HCT116 (cell line): ENCODE measurements at places on chromosomes 4 and X.

- no peak overlapping the region for H3K27ac ChIP-seq
- no peaks in the 10 kb centered on the region for H3K36me3 ChIP-seq
- no peaks in the 10 kb centered on the region for H3K4me1 ChIP-seq
- no peak for DNase-seq
Measured at GRCh38 chrX:126701380-126701779, 118.1 kb upstream of the PRR32 start.

GRCh38 chrX:15465896-15466651 lies 27.1 kb downstream of the PIR start:
- H3K27ac ChIP-seq, result no peak overlapping the region
- no peaks in the 10 kb centered on the region for H3K36me3 ChIP-seq
- DNase-seq, result no peak
- no peak overlapping the region for H3K4me3 ChIP-seq

GRCh38 chrX:100883654-100884053 lies 9.5 kb upstream of the NOX1 start:
- H3K27me3 ChIP-seq, result no peaks in the 10 kb centered on the region
- DNase-seq, result no peak
- no peaks in the 10 kb centered on the region for H3K36me3 ChIP-seq
- H3K4me1 ChIP-seq, result no peaks in the 10 kb centered on the region
- no peak overlapping the region for H3K4me3 ChIP-seq

- H3K27me3 ChIP-seq, result no peaks in the 10 kb centered on the region
- DNase-seq, result no peak
Measured at GRCh38 chrX:12791257-12792228, at the start of gene PRPS2. PRPS2 (plus strand) TSS chrX:12791412; CDS start chrX:12791498, 86 bp downstream.

DNA sequence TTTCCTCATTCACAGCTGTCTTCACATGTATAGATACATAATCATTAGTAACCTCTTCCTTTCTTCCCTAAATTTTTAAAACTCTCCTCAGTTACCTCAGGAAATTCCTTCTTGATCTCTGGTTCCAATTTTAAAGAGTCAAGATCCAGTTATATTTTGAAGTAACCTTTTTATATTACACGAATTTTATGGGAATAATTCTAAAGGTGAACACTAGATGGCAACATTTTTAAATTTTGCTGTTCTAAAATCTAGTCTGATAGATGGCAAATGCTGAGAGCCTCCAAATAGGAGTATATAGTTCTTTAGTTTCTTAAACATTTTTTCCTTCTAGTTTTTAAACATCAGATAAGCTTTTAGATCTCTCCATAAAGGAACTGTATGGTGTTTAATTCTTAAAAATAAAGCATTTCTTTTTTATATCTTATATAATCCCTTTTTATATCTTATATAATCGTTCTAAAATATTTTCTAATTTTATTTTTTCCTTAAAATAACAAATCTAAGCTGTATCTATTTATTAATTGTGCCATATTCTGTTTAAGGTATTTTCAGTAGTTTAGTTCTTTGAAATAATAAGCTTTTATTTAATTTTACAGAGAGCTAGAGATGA lies 37.9 kb upstream of the PAPSS1 start:
- H3K27ac ChIP-seq, result no peak overlapping the region
- no peaks in the 10 kb centered on the region for H3K27me3 ChIP-seq
- no peaks in the 10 kb centered on the region for H3K36me3 ChIP-seq
- no peak for DNase-seq
- H3K4me1 ChIP-seq, result no peaks in the 10 kb centered on the region

GRCh38 chr4:181957088-181957487 lies 286.1 kb upstream of the TENM3 start:
- no peaks in the 10 kb centered on the region for H3K36me3 ChIP-seq
- H3K27me3 ChIP-seq, result peaks cover 4% of the 10 kb centered on the region; the same call in 1 of the 2 replicates
- no peaks in the 10 kb centered on the region for H3K4me1 ChIP-seq
- H3K4me3 ChIP-seq, result no peak overlapping the region
- H3K27ac ChIP-seq, result no peak overlapping the region

DNA sequence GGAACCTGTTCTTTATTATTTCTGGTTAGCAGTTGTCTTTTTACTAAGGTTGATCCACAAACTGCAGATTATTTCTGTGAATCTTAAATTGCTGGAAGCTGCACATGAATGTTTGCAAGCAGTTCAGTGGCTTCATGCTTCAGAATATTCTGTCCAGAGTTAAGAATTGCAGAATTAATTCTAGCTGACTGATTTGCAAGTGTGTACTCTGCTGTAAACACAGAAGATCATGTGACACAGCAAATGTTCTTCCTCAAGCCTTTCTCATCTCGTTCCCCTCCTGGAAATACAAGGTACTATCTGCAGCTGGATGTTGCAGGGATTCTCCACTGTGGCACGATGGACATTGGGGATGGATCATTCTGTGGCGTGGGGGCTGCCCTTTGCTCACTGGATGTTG lies 16.8 kb upstream of the CLTRN start:
- H3K4me3 ChIP-seq, result no peak overlapping the region
- H3K27me3 ChIP-seq, result no peaks in the 10 kb centered on the region
- H3K4me1 ChIP-seq, result no peaks in the 10 kb centered on the region

DNA sequence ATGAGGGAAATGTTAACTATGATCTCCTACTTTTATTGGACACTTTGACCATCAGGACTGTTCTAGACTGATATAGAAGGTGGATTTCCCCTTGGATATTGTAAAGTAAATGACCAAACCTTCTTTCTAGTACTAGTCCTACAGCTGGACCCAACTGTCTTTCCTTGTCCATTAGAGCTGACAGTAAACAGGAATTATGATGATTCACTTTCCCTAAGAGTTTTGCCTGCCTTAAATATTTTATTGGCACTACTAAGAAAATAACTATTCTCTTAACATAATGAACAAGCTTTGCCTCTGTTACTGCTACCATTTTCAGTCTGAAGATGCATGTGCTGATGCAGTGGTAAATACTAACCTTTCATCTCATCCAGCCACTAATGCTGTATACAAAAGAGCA lies 915.4 kb downstream of the CENPC start:
- no peak overlapping the region for H3K27ac ChIP-seq
- H3K36me3 ChIP-seq, result no peaks in the 10 kb centered on the region
- H3K27me3 ChIP-seq, result no peaks in the 10 kb centered on the region
- no peak overlapping the region for H3K4me3 ChIP-seq
- no peak for DNase-seq

- H3K4me1 ChIP-seq, result peaks cover 4% of the 10 kb centered on the region; the same call in 1 of the 2 replicates
- DNase-seq, result no peak
- no peak overlapping the region for H3K27ac ChIP-seq
- H3K27me3 ChIP-seq, result no peaks in the 10 kb centered on the region
- no peak overlapping the region for H3K4me3 ChIP-seq
- no peaks in the 10 kb centered on the region for H3K36me3 ChIP-seq
Measured at GRCh38 chrX:112846187-112846586, 5.6 kb upstream of the AMOT start.
